ENCODE measurements at places on chromosomes 16 and 17. TPM values are rescaled to one million over a fixed set of nuclear protein-coding genes. Genes with fewer than 3 reads are reported as not detected.

GRCh38 chr16:87538594-87538993 is 45.8 kb upstream of the ZCCHC14 start:
- H3K4me3 ChIP-seq: no peak overlapping the region
- H3K4me1 ChIP-seq: no peaks in the 10 kb centered on the region
- peak; percentile 86 for DNase-seq
- H3K36me3 ChIP-seq: no peaks in the 10 kb centered on the region
- H3K27ac ChIP-seq: no peak overlapping the region
- H3K27me3 ChIP-seq: no peaks in the 10 kb centered on the region

DNA sequence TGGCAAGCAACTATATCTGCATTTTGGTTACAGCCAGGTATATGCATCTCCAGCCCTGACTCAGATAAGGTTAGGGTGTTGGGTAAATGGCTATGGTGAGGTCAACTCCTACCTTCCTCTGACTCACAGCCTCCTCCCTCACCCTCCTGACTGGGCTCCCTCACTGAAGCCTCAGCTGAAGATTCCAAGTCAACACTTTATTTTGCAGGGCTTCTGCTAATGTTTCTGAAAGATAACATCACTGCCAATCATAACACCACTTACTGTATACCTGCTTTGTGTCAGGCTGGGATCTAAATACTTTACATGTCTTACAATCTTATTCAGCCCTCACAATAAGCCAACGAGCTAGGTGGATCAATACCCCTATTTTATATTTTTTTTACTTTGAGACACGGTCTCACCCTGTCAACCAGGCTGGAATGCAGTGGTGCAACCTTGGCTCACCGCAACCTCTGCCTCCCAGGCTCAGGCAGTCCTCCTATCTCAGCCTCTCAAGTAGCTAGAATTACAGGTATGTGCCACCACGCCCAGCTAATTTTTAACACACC is 47.8 kb upstream of the GCSH start:
- no peaks in the 10 kb centered on the region for H3K4me1 ChIP-seq
- H3K4me3 ChIP-seq: no peak overlapping the region
- H3K27me3 ChIP-seq: no peaks in the 10 kb centered on the region

The NPIPB4 gene
- total RNA-seq: 231 TPM

The AOC2 gene
- 2.6 TPM for total RNA-seq

GRCh38 chr17:73958453-73958852 is 245.0 kb upstream of the RPL38 start:
- H3K36me3 ChIP-seq: no peaks in the 10 kb centered on the region
- H3K27ac ChIP-seq: no peak overlapping the region
- H3K4me1 ChIP-seq: no peaks in the 10 kb centered on the region
- no peak overlapping the region for H3K4me3 ChIP-seq

The SLC26A11 gene
- total RNA-seq: 14.3 TPM

- H3K4me3 ChIP-seq: no peak overlapping the region
- H3K27ac ChIP-seq: no peak overlapping the region
- H3K4me1 ChIP-seq: no peaks in the 10 kb centered on the region
Measured at GRCh38 chr16:10624527-10624926, 44.1 kb upstream of the EMP2 start.

DNA sequence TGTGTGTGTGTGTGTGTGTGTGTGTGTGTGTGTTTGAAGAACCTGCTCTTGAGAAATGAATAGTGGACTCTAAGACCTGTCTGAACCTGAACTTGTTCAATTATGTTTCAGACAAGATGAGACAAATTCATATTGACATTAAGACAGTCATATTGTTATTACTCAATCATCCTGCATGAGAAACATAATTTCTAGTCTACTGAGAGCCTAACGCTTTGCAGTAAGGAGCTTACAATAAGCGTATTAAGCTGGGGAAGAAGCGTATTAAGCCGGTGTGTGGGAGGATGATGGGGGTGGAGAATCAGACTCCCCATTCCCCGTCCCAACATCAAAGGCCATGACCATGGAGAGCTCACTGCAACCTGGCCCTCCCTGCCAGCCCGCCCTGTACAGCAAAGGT is 22.4 kb upstream of the MNT start:
- no peaks in the 10 kb centered on the region for H3K4me1 ChIP-seq
- H3K36me3 ChIP-seq: peaks cover 7% of the 10 kb centered on the region
- no peaks in the 10 kb centered on the region for H3K27me3 ChIP-seq
- no peak for DNase-seq
- H3K4me3 ChIP-seq: no peak overlapping the region
- no peak overlapping the region for H3K27ac ChIP-seq

DNA sequence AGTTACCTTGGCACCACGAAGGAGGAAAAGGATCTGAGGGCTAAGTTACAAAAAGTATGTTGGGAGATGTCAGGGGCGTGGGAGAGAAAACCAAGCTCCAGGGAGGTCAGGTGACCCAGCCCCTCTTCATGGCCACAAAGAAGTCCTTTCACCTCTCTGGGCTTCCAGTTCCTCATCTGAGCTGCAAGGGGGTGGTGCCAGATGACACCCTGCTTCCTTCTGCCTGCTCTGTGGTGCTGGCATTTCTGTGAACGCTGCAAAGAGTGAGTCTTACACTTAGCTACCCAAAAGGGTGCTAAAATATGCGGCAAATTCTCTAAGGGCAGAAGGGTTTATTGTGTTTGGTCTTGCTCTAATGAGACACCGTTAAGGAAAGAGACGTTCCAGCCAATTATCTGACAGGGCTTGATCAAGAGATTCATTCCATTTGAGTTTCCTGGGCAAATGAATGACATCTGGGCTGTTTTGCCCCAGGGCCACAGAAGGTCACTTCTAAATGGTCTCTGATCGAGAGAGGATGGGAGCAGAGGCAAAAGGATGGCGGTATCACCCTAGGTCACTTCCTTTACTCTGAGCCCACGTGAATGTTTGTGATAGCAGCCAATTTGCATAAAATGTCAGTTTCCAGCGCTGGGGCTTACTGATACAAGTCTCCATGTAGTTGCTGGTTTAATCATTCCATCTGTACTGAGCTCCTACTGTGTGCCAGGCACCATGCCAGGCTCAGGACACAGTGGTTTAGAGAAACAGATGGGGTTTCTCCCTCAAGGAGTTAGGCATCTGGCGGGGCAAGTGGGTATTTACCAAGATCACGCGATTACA is 210.2 kb downstream of the KATNIP start:
- H3K4me3 ChIP-seq: no peak overlapping the region
- H3K27me3 ChIP-seq: no peaks in the 10 kb centered on the region
- peak overlapping the region; percentile 58 for H3K27ac ChIP-seq

The CPD gene
- 48.8 TPM for total RNA-seq

GRCh38 chr16:28984091-28984490 is 761 bp upstream of the LAT start:
- DNase-seq: no peak
- H3K4me3 ChIP-seq: no peak overlapping the region
- no peaks in the 10 kb centered on the region for H3K27me3 ChIP-seq
- no peak overlapping the region for H3K27ac ChIP-seq

DNA sequence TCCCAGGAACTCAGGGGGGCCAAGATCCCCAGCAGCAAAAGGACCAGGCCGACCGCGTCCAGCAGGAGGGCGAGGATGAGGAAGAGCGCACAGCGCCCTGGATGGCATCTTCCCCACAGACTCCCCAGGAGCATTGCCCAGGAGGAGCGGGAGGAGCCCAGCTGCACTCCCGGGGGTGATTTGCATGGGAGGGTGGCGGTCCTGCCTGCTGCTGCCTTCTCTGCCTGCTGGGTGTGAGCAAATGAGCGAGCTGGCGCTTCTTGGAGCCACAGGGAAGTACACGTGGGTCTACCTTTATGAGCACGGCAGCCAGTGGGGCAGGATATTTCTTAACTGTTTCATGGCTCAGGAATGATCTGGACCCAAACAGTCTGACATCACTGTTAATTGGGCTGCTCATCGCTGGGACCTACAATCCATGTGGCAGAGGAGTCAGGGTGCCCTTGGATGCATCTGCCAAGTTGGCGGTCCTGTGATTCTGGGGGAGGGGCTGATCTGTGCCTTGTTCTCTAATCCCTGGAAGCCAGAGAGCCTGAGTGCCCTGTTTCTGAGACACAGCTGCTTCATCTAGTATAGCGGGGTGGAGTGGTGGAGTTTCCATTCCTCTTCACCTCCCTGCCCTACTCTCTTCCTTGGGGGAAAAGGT is at the start of gene TMEM238L:
TMEM238L (minus strand) TSS at position 270 of the 646 bp plus-strand sequence; CDS start at position 134, 136 bp downstream.
- H3K36me3 ChIP-seq: no peaks in the 10 kb centered on the region
- no peaks in the 10 kb centered on the region for H3K27me3 ChIP-seq
- H3K27ac ChIP-seq: no peak within 1 kb of the TSS
- H3K4me3 ChIP-seq: no peak within 1 kb of the TSS

DNA sequence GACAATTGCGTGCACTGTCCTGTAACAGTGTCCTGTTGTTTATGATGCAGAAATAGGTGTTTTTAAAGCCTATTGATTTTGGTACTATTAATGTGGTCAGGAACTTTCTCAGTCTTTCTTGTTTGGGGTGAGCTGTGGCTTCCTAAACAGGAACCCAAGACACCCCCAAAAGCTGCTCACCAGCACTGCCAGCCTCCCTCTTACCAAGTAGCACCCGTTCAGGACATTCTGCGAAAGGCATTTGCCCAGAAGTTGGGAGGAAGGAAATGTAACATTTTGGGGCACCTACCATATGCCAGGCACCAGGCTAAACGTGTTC is 21.6 kb upstream of the STH start:
- H3K4me1 ChIP-seq: no peaks in the 10 kb centered on the region
- no peak overlapping the region for H3K27ac ChIP-seq
- no peaks in the 10 kb centered on the region for H3K27me3 ChIP-seq
- no peak overlapping the region for H3K4me3 ChIP-seq

DNA sequence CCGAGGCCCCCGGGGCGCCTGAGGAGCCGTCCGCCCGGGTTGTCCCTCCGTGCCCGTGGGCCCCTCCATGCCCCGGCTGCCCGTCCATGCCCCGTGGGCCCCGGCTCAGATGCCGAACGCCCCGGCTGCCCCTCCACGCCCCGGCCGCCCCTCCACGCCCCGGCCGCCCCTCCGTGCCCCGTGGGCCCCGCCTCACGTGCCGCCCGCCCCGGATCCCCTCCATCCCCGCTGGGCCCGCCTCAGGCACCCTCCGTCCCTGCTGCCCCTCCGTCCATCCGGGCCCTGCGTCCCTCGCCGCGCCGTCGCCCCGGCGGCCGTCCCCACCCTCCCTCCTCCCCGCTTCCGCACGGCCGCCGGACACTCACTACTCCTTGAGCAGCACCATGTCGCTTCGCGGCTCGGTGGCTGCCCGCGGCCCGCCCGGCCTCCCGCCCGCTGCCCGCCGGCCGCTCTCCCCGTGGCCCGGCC is 382 bp downstream of the PITPNA start:
- no peaks in the 10 kb centered on the region for H3K36me3 ChIP-seq
- peak overlapping the region; percentile 55 for H3K27ac ChIP-seq
- no peaks in the 10 kb centered on the region for H3K4me1 ChIP-seq
- H3K27me3 ChIP-seq: no peaks in the 10 kb centered on the region
- peak; percentile 70 for DNase-seq
- peak overlapping the region; percentile 80 for H3K4me3 ChIP-seq

The GRIN2A gene
- total RNA-seq: 2.0 TPM

DNA sequence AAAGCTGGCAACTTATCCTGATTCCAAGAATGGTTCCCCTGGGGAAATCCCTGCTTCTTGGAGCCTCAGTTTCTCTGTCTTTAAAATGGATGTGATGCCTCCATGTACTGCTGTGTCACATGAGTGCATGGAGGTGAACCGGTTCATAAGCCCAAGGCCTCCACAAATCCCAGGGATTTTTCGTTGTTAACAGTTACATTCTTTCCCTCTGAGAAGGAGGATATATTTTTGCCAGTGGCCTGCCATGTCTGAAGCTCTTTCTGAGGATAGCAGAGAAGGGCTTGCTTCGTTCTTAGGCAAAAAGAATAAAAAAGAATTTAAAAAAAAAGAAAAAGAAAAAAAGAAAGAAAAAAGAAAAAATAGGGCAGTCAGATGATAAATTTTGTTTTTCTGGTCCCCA is 52.2 kb upstream of the CIBAR2 start:
- no peak for DNase-seq
- H3K36me3 ChIP-seq: no peaks in the 10 kb centered on the region
- H3K27ac ChIP-seq: no peak overlapping the region
- no peak overlapping the region for H3K4me3 ChIP-seq
- H3K27me3 ChIP-seq: no peaks in the 10 kb centered on the region

GRCh38 chr17:80190716-80191115 is 20.9 kb downstream of the CARD14 start:
- no peaks in the 10 kb centered on the region for H3K36me3 ChIP-seq
- no peak overlapping the region for H3K4me3 ChIP-seq
- DNase-seq: no peak
- H3K27me3 ChIP-seq: no peaks in the 10 kb centered on the region
- H3K4me1 ChIP-seq: no peaks in the 10 kb centered on the region

- peak overlapping the region; percentile 73 for H3K27ac ChIP-seq
- no peaks in the 10 kb centered on the region for H3K27me3 ChIP-seq
- no peaks in the 10 kb centered on the region for H3K36me3 ChIP-seq
- peaks cover 4% of the 10 kb centered on the region for H3K4me1 ChIP-seq
Measured at GRCh38 chr16:66899945-66900710, 18.6 kb downstream of the CDH16 start.

- no peak overlapping the region for H3K27ac ChIP-seq
- no peaks in the 10 kb centered on the region for H3K4me1 ChIP-seq
- no peaks in the 10 kb centered on the region for H3K36me3 ChIP-seq
- H3K27me3 ChIP-seq: no peaks in the 10 kb centered on the region
- H3K4me3 ChIP-seq: no peak overlapping the region
- DNase-seq: no peak
Measured at GRCh38 chr17:39611401-39612112, 3.8 kb upstream of the NEUROD2 start.

The TSPAN10 gene
- 0.29 TPM for total RNA-seq

The C16orf74 gene
- total RNA-seq: 0.87 TPM

DNA sequence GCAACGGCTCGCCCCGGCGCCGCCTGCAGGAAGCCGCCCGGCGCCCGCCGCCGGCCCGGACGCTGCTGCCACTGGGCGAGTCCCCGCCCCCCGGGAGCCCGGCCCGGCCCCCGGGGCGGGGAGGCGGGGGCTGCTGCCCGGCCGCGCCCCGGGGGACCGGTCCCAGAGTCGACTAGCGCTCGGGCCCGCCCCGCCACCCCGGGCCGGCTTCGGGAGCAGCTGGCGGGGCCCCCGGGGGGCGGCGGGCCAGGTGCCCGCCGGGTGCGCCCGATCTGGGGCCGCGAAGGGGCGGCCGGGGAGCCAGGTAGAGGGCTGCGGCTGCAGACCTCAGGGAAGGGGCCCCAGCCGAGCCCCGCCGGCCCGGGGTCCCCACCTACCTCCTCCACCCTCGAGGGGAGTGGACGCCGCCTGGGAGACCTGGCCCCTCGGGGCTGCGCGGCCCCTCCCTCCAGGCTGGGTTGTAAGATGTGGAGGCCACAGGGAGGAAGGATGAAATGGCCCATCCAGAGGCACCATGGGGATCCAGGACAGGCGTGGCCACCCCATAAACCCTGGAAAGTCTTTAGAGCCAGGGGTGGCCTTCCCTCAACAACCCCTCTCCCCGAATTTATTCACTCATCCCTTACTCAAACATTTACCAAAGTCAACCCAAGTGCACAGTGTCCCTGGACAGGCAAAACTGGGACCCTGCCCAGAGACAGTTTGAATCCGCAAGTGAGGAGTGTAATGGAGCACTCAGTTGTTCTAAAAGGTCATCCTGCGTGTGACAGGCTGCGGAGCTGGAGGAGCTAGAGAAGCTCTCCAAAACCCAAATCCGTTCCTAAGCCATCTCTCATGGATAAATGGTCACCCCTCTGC is at the start of gene CDYL2:
CDYL2 (minus strand) TSS at position 73 of the 858 bp plus-strand sequence. CDS start 425 bp downstream, outside the sequence.
- DNase-seq: peak; percentile 74
- peak within 1 kb of the TSS; percentile 61 for H3K4me3 ChIP-seq
- no peaks in the 10 kb centered on the region for H3K27me3 ChIP-seq
- H3K27ac ChIP-seq: no peak within 1 kb of the TSS

- H3K36me3 ChIP-seq: no peaks in the 10 kb centered on the region
- H3K27me3 ChIP-seq: no peaks in the 10 kb centered on the region
- no peak for DNase-seq
- no peaks in the 10 kb centered on the region for H3K4me1 ChIP-seq
- H3K4me3 ChIP-seq: no peak overlapping the region
- H3K27ac ChIP-seq: no peak overlapping the region
Measured at GRCh38 chr16:64004116-64004515, 1117.7 kb downstream of the CDH11 start.

Measured in aorta (tissue), 5 donors.